GM12878 (cell line): ENCODE measurements at places on chromosomes 13 and 19. TPM values are rescaled to one million over a fixed set of nuclear protein-coding genes. Genes with fewer than 3 reads are reported as not detected.

- H3K27me3 ChIP-seq, result peaks cover 11% of the 10 kb centered on the region; the same call in 1 of the 2 replicates
- H3K27ac ChIP-seq, result no peak overlapping the region
- no peak for DNase-seq
- no peaks in the 10 kb centered on the region for H3K36me3 ChIP-seq
- H3K4me1 ChIP-seq, result no peaks in the 10 kb centered on the region
- no peak overlapping the region for H3K4me3 ChIP-seq
Observed at GRCh38 chr13:51999510-51999911, 11.7 kb downstream of the ATP7B start.

DNA sequence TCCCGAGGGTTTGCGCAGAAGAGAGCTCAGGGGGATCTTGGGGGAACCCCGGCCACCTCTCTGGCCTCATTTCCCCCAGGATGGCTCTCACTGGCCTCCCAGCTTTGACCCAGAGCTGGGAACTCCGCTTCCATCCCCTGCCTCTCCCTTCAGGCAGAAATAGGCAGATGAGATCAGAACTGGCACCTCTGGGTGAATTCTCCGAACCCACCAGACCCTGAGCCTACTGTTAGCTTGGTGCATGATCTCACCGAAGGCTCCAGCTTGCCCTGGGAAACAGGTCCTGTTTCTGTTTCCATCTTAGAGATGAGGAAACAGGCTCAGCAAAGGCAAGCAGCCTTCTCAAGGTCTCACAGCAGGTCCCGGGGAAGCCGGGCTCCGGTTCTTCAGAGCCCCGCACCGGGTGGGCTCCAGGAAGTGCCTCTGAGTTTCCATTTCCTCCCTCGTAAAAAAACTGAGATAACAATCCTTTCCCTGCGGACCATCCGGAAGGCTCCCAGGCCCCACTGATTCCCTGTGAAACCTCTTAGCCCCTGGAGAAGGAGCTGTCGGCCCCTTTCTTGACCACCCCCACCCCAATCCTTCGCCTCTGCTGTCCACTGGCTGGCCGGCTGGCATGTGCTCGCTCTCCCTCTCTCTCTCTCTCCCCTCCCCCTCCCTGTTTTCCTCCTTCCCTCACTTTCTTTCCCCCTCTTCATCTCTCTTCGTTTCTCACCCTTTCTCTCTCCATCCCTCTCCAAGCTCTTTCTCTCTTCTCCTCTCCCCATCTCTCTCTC lies 2.1 kb downstream of the NECTIN2 start:
- peaks cover 11% of the 10 kb centered on the region for H3K27me3 ChIP-seq
- H3K27ac ChIP-seq, result no peak overlapping the region
- H3K36me3 ChIP-seq, result no peaks in the 10 kb centered on the region
- H3K4me3 ChIP-seq, result no peak overlapping the region
- H3K4me1 ChIP-seq, result peaks cover 8% of the 10 kb centered on the region

DNA sequence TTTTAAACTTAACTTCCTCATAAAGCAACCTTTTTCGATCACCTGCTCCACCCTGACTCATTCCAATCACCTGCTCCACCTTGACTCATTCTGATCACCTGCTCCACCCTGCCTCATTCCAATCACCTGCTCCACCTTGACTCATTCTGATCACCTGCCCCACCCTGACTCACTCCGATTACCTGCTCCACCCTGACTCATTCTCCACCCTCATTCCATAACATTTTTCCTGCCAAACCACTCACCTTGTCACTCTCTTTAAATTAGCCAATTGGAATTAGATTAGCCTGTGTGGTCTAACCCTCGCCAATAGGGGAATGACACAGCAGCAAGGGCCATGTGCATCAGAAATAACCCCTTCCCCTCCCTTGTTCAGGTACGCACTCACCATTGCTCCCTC lies 31.9 kb upstream of the ZNF83 start:
- H3K4me3 ChIP-seq, result no peak overlapping the region
- H3K4me1 ChIP-seq, result no peaks in the 10 kb centered on the region
- DNase-seq, result no peak
- H3K27ac ChIP-seq, result no peak overlapping the region

- no peak overlapping the region for H3K4me3 ChIP-seq
- H3K36me3 ChIP-seq, result no peaks in the 10 kb centered on the region
- H3K27me3 ChIP-seq, result no peaks in the 10 kb centered on the region
- no peaks in the 10 kb centered on the region; the same call in 1 of the 2 replicates for H3K4me1 ChIP-seq
- H3K27ac ChIP-seq, result no peak overlapping the region
Observed at GRCh38 chr13:45595965-45596364, 19.6 kb downstream of the ERICH6B start.

DNA sequence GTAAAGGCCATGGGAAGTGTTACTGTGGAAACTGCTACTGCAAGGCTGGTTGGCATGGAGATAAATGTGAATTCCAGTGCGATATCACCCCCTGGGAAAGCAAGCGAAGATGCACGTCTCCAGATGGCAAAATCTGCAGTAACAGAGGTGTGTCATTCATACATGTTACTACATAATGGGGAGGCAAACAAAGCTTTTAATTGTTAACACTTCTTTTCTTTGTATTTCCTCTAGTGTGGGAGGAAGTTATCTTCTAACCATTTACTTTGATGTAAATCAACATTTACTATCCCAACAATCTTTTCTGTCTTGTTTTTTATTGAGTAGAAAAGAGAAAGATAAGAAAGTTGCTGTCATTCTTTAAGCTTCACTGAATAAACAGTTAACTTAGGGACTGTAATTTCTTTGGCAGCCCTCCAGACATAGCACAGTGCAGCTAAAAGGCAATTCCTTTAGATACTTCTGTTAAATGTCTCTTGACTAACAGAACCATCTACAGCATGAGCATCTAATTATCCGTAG lies 126.9 kb downstream of the ITGBL1 start:
- H3K27me3 ChIP-seq, result no peaks in the 10 kb centered on the region
- no peaks in the 10 kb centered on the region for H3K36me3 ChIP-seq
- H3K27ac ChIP-seq, result no peak overlapping the region
- DNase-seq, result no peak
- H3K4me1 ChIP-seq, result no peaks in the 10 kb centered on the region

DNA sequence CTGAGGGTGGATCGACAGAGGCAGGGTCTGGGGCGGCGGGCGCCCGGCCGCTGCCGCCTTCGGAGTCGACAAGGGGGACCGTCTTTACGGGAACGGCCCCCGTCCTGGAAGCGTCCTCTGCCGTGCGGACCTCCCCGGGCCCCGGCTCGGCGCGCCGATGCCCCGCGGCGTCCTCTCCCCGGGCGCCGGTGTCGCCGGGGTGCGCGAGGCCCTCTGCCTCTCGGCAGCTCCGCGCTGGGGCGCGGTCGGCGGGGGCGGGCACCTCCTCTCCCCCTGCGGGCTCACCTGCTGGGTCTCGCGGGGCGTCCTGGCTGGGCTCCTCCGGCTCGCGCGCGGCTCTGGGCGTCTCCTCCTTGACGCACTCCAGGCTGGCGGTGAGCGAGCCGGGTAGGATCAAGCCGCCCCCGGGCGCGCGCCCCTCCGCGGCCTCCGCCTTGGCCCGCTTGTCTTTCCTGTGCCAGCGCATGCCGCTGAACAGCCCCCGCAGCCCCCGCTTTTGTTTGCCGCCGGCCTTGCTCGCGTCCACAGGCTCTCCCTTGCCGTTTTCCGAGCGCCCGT lies 1.5 kb downstream of the AMER2 start:
- no peaks in the 10 kb centered on the region for H3K4me1 ChIP-seq
- no peak for DNase-seq
- peaks cover 8% of the 10 kb centered on the region for H3K27me3 ChIP-seq
- H3K36me3 ChIP-seq, result no peaks in the 10 kb centered on the region
- H3K4me3 ChIP-seq, result no peak overlapping the region
- no peak overlapping the region for H3K27ac ChIP-seq

GRCh38 chr13:20700288-20700687 lies 3.2 kb upstream of the IL17D start:
- H3K36me3 ChIP-seq, result no peaks in the 10 kb centered on the region
- H3K27me3 ChIP-seq, result no peaks in the 10 kb centered on the region
- no peak overlapping the region for H3K4me3 ChIP-seq

DNA sequence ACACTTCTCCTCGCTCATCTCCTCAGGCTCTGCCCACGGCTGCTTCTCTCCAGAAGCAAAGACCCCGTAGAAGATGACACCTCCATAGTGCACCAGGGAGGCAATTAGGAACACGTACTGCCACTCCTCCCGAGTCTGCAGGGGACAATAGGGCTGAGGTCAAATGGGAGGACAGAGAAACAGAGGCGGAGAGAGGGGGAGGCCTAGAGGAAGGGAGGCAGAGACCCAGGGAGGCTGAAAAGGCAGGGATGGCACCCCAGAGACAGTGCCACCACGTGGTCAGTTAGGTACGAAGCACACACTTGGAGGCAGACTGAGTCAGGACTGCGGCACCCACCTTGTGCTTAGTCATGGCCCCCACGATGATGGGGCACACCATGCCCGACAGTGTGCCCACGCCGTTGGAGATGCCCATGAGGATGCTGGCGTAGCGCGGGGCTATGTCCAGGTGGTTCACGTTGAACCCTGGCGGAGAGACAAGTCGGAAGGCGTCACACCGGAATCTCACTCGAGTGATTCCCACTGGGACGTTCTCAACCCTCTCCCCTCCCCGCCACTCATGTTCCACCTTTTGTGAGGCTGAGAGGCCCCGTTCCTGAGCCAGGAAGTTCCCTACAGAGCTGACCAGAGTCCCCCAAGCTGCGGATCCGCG lies 5.6 kb downstream of the GFY start:
- no peak overlapping the region for H3K27ac ChIP-seq
- H3K4me1 ChIP-seq, result no peaks in the 10 kb centered on the region; the same call in 1 of the 2 replicates
- peaks cover 18% of the 10 kb centered on the region for H3K27me3 ChIP-seq
- H3K4me3 ChIP-seq, result no peak overlapping the region

GRCh38 chr13:47134939-47135489 lies 238.2 kb upstream of the HTR2A start:
- no peaks in the 10 kb centered on the region for H3K4me1 ChIP-seq
- DNase-seq, result no peak
- no peak overlapping the region for H3K4me3 ChIP-seq
- H3K27me3 ChIP-seq, result no peaks in the 10 kb centered on the region
- H3K27ac ChIP-seq, result no peak overlapping the region

DNA sequence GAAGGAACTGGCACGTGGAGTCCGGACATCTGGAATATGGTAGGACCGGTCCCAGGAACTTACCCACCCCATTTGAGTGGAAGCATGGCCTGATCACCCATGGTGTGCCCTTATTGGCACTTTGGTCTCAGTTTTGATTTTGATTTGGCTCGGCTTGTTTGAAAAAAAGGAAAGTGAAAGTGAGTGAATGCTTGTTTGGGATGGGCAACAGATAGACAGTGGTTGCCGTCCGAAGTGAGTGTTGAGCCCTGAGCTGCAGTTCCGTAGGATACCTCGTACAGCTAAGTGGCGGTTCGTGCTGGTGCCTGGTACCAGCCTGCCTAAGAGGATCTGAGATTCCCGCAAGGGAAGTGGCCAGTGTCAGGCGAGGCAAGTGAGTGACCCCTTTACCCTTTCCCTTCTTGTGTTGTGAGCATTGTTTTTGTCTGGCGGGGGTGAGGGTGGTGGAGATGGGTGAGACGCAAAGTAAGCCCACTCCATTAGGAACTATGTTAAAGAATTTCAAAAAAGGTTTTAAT lies 605.8 kb downstream of the UQCRFS1 start:
- no peak for DNase-seq
- H3K27ac ChIP-seq, result no peak overlapping the region
- H3K27me3 ChIP-seq, result no peaks in the 10 kb centered on the region

- no peak overlapping the region for H3K4me3 ChIP-seq
- peaks cover 27% of the 10 kb centered on the region for H3K4me1 ChIP-seq
- DNase-seq, result peak; percentile 46
- H3K27ac ChIP-seq, result peak overlapping the region; percentile 49
Observed at GRCh38 chr19:16836115-16837034, 7.2 kb downstream of the SIN3B start.

GRCh38 chr19:4456843-4457653 lies 546 bp downstream of the UBXN6 start:
- peaks cover 8% of the 10 kb centered on the region for H3K36me3 ChIP-seq
- DNase-seq, result no peak
- no peaks in the 10 kb centered on the region for H3K4me1 ChIP-seq
- H3K27me3 ChIP-seq, result no peaks in the 10 kb centered on the region
- peak overlapping the region; percentile 85 for H3K4me3 ChIP-seq
- peak overlapping the region; percentile 61; the same call in 1 of the 2 replicates for H3K27ac ChIP-seq

DNA sequence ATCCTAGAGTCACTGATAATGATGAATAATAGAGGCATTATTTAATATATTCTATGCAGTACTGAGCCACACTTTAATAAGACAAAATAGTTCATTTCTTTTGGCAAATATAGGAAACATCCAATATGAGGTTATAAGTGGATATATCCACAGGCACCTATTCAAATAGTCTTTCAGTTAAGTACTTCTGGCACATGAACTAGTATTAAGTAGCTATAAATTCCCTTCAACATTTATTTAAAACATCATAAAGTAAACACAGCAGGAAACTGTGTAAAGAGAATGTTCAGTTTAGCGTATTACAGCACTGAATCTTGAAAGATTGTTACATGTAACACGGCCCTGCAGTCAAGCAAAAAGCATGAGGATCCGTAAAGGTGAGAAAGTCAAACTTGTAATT lies 463.3 kb upstream of the KLF12 start:
- no peak overlapping the region for H3K4me3 ChIP-seq
- H3K4me1 ChIP-seq, result no peaks in the 10 kb centered on the region
- no peaks in the 10 kb centered on the region for H3K36me3 ChIP-seq
- no peak overlapping the region for H3K27ac ChIP-seq
- DNase-seq, result no peak

DNA sequence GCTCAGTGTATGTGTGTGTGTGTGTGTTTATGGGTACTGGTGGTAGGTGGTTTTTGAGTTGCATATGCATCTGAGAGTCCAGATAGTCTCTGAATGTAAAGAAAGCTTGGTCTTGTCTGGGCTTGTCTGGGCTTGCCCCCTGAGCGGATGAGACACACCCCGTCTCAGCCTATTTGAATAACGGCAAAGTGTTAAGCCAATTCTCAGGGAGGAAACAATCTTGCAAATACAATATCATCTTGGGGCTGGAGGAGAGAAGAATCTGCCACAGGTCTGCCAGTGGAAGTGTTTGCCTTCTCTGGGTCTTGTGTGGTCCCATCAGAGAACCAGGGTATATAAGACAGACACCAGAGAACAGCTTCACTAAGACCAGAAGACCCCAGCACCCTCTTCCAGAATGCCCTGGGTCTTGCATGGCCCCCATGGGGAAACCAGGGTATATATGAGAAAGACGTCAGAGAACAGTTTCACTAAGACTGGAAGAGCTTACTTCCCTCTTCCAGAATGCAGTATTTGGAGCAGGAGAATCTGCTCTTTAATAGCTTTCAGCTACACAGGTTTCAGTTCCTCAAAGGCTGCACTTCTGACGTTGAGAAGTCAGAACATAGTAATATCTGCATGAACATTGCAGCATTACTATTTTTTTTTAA lies 13.3 kb downstream of the CD70 start:
- peak overlapping the region; percentile 99 for H3K27ac ChIP-seq
- DNase-seq, result peak; percentile 96
- H3K36me3 ChIP-seq, result peaks cover under 1% of the 10 kb centered on the region; the same call in 1 of the 2 replicates
- H3K4me3 ChIP-seq, result peak overlapping the region; percentile 26; the same call in 1 of the 2 replicates
- H3K27me3 ChIP-seq, result no peaks in the 10 kb centered on the region

- H3K27me3 ChIP-seq, result no peaks in the 10 kb centered on the region
- DNase-seq, result no peak
- H3K36me3 ChIP-seq, result no peaks in the 10 kb centered on the region
- H3K4me3 ChIP-seq, result no peak within 1 kb of the TSS
- H3K27ac ChIP-seq, result no peak within 1 kb of the TSS
- no peaks in the 10 kb centered on the region for H3K4me1 ChIP-seq
Observed at GRCh38 chr19:52453324-52454094, at the start of gene ZNF578. Gene ZNF578 (plus strand): TSS chr19:52453553. CDS start chr19:52501846, 48,293 bp downstream.

Gene ERFL
- 0.10 and 0.19 TPM in 2 replicates for total RNA-seq

Gene ZNF331
- 5.4 and 6.1 TPM in 2 replicates for total RNA-seq

Gene OR4F17
- 0.56 TPM in 1 of 2 replicates, not detected in the other for total RNA-seq

Gene SLAIN1
- 57.3 and 58.5 TPM in 2 replicates for total RNA-seq

Gene CRX
- not detected in 2 replicates for total RNA-seq

Gene ACTN4
- total RNA-seq, result 278 and 293 TPM in 2 replicates

Gene FCGBP
- 2.6 and 3.2 TPM in 2 replicates for total RNA-seq

Gene KLK10
- not detected in 2 replicates for total RNA-seq

Gene PPP2R1A
- total RNA-seq, result 274 and 275 TPM in 2 replicates

Gene SYNE4
- total RNA-seq, result 0.72 and 1.2 TPM in 2 replicates

Gene SHANK1
- total RNA-seq, result not detected in 2 replicates
